T-helper 9 cell (primary cell): ENCODE measurements at places on chromosomes 2 and 18.

- DNase-seq: no peak
Measured at GRCh38 chr2:149410701-149411484, 80.5 kb downstream of the LYPD6 start.

DNA sequence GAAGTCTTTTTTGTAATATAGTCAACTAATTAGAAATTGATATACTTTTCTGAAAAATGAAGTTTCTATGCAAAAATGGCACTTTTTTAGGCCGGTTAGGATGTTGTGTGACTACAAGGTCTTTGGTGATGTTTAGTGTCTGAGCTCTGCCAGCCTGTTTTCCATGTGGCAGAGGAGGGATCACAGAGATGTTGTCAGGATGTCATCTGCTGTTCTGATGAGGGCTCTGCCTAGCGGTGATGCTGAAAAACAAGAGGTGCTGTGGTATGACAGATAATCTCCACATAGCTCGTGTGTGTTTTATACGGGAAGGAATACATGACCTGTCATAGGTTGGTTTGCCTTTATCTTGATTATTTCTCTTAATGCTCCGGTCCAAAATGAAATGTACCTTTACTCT lies 12.0 kb upstream of the IAH1 start:
- DNase-seq: no peak

DNA sequence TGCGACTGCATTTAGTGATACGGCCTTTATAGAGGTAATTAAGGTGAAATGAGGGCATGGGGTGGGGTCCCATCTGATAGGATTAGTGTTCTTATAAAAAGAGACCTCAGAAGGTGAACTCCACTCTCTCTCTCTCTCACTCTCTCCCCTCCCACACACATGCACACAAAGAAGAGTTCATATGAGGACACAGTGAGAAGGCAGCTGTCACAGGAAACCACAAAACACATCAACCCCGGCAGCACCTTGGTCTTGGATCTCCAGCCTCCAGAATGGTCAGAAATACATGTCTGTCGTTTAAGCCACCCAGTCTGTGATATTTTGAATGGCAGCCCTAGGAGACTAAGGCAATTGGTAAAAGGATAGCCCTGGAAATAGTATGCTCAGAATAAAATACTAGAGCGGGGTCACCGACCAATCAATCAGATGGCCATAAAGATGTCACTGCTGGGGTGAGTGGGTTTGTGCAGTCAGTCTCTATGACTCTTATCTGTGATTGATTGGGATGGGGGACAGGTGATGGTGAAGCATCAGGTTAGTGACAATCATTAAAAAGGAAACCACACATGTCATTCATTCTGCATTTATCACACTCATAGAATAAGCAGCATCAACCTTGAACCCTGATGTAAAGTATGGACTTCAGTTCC lies 118.9 kb upstream of the POU3F3 start:
- DNase-seq: no peak

DNA sequence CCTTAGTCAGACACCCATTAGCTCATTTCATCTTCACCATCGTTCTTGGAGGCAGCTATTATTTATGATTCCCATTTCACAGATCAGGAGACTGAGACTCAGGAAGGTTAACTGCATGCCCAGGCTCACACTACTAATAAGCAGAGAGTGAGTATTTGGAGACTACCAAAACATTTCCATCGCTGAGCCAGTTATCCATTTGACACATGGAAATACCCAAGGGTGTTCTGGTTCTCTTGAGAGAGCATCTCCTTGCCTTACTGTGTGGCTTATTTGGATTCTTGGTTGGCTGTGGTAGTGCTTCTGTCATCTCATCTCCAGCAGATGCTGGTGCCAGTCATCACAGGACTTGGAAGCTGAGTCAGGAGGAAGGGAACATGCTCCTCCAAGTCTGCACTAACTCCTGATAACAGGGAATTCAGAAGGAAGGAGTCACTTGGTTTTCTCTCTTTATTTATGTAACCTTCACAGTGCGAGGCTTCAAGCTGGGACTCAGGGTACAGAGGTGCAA lies 55.2 kb downstream of the RASGRP3 start:
- DNase-seq: no peak

DNA sequence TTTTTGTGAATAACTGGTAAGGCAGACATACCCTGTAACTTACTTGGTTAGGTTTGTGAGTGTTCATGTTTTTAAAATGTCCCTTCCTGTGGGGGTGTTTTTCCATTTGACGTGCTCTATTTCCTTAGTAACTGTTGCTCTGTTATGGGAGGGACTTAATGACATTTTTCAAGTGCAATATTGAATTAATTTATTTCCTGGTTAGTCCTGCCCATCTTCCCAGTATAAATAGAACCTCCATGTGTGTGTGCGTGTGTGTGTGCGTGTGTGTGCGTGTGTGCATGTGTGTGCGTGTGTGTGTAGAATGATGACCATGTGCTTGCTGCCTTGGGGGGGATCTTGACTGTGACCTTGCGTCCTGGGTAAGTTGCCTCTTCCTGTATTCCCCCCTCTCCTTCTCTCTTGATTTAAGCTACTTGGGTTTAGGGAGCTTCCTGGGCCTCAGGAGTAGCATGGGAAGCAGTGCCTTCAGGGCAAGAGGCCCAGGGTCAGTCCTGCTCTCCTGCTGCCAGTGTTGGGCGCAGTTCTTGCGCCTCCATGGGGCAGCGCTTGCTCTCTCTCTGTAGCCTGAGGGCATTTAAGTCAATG lies 163.9 kb downstream of the LDLRAD4 start:
- DNase-seq: peak; percentile 41
